Activated CD8-positive, alpha-beta memory T cell treated with anti-CD3 and anti-CD28 coated beads for 1 hour (primary cell): ENCODE measurements at places on chromosomes 13 and 19.

DNA sequence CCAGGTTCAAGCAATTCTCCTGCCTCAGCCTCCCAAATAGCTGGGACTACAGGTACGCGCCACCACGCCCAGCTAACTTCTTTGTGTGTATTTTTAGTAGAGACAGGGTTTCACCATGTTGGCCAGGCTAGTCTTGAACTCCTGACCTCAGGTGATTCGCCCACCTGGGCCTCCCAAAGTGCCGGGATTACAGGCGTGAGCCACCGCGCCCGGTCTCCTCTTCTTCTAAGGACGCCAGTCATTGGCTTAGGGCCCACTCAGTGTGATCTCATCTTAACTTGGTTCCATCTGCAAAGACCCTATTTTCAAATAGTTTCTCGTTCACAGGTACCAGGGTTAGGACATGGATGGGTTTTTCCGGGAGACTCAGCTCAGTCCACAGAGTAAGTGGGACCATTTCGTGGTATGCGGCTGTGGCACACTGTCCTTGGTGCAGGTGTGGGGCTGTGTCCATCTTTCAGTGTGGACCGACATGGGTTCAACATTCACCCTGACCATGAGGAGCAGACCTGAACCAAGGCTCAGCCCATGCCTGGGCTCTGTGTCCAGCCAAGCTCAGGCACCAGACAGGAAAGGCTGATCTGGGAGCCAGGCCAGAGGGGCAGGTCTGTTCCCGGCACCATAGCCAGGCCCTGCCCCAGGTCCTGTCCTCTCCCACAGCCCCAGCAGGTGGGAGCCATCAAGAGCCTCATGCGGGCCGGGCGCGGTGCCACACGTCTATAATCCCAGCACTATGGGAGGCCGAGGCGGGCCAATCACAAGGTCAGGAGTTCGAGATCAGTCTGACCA lies 2.8 kb upstream of the MKNK2 start:
- no peak for DNase-seq

- DNase-seq: no peak
Observed at GRCh38 chr13:48819899-48820298, 155.8 kb upstream of the FNDC3A start.

- DNase-seq: no peak
Observed at GRCh38 chr19:21485926-21486325, 19.5 kb upstream of the ZNF429 start.

DNA sequence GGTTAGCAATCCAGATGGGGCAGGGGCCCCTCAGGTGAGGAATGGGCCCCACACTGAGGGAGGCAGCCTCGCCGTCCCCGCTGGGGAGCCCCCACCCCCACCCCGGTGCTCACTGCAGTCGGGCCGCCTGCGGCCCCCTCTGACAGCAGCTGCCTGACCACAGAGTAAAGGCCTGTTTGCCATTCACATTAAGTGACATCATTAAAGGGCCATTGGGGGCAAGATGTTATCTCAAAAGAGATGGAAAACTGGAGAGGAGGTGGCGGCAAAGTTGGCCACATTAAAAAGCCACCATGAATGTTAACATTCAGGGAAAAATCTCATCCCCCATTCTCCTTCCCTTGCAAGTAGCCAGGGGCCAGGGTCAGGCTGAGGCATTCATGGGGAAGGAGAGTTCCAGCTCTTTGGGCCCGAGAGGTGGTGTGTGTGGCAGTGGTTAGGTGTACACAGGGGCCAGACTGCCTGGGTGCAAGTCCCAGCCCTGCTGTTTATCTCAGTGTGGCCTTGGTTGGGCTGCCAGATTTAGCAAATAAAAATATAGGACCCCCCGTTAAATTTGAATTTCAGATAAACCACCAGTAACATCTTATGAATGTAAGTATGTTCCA lies 20.9 kb downstream of the VSTM2B start:
- DNase-seq: no peak

GRCh38 chr13:24218977-24219376 lies 58.5 kb downstream of the SPATA13 start:
- no peak for DNase-seq

DNA sequence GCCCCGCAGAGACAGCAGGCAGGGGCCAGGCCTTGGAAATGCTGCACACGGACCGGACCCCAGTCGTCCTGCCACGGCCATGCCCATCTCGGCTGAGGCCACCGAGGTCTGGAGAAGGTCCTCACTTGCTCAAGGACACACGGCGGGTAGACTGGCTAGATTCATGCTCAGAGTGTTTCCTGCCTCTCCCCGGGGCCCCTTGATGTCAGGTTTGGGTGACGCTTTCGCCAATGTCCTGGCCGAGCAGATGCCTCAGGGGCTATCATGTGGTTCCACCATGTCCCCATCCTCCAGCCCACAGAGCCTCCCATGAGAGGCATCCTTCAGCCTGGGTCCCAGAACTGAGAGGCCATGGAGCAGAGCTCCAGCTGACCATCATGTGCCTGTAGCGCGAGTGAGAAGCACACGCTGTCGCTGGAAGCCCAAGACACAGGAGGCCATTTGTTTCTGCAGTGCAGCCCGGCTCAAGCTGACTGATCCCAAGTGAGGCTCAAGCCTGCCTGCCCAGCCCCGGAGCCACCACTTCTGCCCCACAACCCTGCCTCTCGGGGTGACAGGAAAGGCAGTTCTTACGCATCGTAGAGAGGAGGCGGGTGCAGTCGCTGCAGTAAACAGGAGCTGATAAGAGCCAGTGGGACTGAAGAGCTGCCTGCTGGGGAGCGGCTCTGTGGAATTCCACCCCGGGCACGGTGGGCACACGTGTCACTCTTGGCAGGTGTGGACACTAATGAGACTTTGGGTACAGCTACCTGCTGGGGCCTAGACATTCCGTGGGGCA lies 53.9 kb upstream of the GAS6 start:
- DNase-seq: no peak

- no peak for DNase-seq
Observed at GRCh38 chr19:49157445-49158224, at the start of gene TRPM4. TRPM4 (plus strand) TSS chr19:49157792; CDS start chr19:49157867, 75 bp downstream.

DNA sequence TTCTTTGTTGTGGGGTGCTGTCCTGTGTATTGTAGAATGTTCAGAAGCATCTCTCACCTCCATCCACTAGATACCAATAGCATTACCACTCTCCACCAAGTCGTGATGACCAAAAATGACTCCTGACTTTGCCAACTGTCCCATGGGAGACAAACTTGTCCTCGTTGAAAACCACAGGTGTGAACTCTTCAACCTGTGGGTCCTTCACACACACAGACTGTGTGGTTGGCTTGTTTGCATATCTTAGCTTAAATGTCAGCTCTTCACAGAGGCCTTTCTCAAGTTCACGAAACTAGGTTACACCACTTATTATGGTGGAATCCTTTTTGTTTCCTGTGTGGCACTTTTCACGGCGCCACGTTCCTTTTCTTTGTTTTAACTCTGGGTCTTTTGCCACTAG lies 6.8 kb downstream of the GPC5 start:
- DNase-seq: no peak

DNA sequence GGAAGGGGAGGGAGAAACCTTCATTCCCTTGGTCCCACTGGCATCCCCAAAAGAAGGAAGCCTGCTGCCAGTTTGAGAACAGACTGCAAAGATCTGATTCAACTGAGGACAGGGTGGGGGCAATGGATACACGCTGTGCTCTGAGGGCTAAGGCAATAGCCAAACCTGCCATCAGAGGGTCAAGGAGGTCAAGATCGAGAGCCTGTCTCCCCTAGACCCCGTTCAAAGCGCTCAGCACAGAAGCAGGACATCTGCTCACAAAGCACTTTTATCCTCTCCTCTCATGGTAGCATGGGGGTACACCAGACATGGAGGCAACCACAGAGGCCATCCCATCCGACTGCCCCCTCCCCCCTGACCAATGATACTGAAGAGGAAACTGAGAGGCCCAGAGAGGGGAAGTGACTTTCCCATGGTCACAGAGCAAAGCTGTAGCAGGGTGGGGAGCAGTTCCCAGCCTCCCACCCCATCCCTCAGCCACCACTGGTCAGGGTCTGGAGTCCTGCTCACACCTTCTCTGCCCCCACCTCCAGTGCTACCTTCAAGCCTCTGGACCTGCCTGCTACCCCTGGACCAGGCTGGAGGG lies 11.1 kb downstream of the POU2F2 start:
- no peak for DNase-seq

GRCh38 chr13:27355894-27356293 lies 68.5 kb upstream of the GTF3A start:
- DNase-seq: no peak

DNA sequence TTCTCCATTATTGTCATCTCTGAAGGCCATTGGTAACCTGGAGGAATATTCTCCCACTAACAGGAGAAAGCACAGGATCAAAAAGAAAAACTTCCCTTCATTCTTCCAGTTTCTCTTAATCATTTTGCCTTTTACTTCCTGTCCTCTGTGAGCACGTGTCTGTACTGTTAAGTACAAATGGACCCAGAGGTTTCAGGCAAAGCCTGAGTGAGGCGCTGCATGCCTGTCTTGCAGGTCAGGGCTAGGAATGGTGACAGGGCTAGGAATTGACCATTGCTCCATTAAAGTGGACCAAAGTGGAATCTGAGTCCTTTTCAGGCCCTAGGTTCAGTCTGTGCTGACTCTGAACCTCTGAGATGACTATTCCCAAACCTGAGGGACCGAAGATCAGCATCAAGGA lies 326.7 kb downstream of the SHISA2 start:
- DNase-seq: no peak

DNA sequence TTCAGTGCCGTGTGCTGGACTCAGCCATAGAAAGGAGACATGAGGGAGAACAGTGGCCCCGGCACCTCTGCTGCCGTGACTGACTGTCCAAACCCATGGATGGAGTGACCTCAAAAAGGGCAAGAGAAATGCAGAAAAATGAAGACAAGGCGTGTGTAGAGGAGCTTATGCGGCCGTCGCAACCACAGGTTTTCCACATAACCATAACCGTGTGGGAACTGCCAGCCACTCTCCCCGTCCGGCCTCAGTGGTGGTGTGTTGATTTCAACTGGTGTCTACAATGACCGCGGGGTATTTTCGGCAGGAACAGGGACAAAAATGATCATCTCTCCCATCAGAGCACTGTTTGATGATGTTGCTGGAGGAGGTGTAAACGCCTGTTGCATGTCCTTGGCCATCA lies 42.9 kb upstream of the F7 start:
- no peak for DNase-seq

GRCh38 chr13:43377149-43377548 lies 353.8 kb downstream of the DNAJC15 start:
- no peak for DNase-seq

GRCh38 chr13:62875118-62875640 lies 1459.5 kb upstream of the PCDH20 start:
- DNase-seq: no peak

GRCh38 chr19:49442771-49443365 lies 1.5 kb upstream of the SLC17A7 start:
- no peak for DNase-seq

DNA sequence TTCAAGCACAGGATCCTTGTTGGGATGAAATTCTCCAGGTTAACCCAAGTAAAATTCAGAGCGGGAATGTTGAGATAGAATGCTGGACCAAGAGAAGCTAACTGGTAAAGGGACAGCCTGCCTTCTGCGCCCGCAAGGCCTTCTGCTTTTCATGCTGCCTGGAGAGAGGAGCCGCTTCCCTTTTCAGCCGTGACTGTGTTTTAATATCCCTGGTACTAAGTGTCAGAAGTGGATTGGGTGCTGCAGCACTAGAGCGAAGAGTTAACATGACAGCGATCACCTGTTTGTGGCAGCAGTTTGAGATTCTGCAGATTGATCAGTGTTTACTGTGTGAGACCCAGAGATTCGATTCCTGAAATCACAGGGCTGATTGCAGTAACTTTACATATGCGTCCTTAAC lies 197.4 kb upstream of the ZNF536 start:
- no peak for DNase-seq

- no peak for DNase-seq
Observed at GRCh38 chr19:3653865-3654513, 27.4 kb upstream of the CACTIN start.

DNA sequence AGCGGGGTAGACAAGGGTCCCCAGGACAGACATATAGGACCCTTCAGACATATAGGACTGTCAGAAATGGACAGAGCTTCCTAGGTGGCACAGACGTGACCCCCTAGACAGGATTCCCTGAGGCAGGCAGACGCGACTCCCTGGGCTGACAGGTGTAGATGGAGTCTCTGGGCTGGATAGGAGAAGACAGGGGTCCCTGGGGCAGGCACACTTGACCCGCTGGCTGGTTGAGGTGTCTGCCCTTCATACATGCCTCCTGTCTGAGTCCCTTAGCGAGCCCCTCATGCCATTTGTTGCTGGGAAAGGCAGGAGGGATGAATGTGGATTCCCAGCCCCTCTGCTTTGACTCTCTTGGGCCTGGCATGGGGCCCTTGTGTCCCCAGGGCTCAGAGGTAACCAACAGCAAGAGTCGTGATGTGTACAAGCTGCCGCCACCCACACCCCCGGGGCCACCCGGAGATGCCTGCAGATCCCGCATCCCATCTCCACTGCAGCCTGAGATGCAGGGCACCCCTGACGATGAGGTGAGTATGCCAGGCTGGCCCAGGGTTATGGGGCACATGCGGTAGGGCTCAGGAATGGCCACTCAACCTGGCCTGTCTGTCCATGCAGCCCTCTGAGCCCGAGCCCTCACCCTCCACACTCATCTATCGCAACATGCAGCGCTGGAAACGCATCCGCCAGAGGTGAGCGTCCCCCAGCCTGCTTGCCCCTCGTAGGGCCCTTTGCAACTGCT lies 3.0 kb downstream of the HSPB6 start:
- DNase-seq: no peak

DNA sequence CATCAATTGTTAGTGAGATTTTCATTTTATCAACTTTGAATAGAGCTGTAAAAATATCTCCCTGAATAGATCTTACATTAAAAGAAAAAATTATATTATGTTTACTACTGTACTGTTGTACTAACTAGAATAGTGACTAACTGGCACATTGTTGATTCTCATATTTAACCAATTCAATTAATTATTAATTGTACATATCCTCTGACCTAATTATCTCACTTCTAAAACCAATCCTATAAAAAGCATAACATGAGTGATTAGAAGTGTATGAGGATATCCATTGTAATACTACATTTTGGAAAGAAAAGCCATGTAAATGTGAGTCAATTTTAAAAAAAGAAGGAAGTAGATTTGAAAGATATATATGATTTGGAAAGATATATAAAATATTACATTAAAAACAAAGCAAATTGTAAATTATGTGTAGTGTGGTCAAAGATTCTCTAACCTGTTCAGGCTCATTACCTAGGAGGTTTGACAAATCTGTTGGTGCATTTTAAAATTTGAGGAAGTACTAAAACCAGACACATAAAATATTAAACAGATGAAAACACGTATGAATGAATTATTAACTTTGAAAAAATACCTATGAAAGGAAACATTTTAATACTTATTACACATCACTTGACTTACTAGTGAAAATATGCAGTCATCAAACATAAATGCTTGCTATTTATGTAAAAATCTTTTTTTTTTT lies 829.8 kb upstream of the SLC10A2 start:
- DNase-seq: no peak

DNA sequence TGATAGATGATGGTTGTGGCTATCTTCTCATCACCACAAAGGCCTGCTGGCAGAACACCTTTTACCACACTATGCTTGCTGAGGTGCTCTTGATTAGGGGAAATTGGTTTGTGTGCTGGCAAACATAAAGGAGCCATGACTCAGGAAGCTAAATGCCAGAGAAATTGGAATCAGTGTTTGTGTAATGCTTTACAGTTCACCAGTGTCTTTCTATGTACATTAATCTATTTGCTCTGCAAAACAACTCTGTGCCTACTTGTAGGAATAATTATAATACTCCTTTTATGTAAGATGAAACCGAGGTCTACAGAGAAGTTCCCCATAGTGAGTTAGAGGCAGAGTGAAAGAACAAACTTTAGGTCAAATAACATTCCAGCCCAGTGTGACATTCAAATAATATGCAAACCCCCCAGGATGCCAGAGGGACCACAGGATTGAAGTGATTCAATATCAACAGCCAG lies 390.5 kb upstream of the HTR2A start:
- no peak for DNase-seq
